ENCODE measurements at places on chromosomes 1 and 21.

DNA sequence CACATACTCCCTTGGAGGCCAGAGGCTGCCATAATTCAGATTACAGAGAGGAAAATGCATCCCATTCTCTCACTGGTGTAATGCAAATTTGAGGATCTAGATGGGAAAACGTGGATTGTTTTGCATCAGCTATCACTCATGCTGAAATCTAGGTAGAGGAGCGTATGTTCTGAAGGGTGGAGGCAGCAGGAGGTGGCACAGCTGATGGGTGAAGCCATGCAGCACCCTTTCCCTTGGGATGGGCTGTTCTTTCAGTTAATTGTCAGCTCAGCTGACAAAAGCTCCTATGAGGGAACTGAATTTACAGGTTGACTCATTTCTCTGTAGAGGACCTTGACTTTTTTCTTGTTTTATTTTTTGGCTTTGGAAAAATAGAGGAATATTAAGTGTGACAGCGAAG is 41.8 kb downstream of the CAMTA1 start:
- no peak for DNase-seq

DNA sequence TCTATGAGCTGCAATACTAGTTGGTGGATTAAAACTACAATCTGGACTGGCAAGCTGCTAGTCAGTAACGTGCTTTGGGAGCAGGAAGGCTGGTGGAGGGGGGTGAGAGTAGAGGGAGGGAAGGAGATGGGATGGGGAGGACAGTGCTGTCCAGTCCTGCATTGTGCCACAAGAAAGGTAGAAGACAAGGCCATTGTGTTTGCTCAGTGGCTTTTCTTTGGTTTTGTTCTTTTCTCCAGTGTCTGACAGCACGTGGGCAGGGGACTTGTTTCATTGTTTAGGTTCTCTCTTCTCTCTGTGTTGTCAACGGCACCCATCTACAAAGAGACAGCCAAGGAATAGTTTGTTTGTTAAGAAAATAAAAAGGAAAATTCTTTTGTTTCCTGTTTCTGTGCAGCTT is 362.8 kb upstream of the PLXNA2 start:
- no peak for DNase-seq

DNA sequence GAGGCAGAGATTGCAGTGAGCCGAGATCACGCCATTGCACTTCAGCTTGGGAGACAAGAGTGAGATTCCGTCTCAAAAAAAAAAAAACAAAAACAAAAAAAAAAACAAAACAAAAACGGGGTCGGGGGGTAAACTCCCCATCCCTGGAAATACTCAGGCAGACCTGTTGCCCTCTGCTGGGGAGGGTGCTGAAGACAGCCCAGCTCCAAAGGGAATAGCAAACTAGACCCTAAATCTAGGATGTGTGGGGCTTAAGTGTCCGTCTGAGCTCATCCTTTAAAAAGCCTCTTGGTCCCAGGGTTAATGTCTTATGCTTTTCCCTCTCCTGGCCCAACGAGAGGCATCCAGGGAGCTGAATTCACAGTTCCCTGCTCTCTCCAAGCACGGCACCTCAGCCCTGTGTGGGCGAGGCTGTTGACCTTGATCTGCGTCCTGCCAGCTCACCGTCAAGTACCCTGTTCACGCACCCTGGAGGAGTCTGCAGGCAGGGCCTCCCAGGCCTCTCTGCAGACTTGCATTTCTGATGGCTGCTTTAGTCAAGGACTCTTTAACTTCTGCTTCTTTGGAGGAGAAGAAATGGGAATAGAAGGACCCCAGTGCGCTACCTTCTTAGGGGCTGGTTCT is 22.3 kb downstream of the KCND3 start:
- no peak for DNase-seq

GRCh38 chr1:1268284-1268682 is 5.4 kb downstream of the UBE2J2 start:
- DNase-seq = no peak

- no peak for DNase-seq
Observed at GRCh38 chr1:85444381-85444780, 20.6 kb downstream of the DDAH1 start.

GRCh38 chr1:228751360-228752098 is 16.2 kb downstream of the RHOU start:
- DNase-seq = no peak

DNA sequence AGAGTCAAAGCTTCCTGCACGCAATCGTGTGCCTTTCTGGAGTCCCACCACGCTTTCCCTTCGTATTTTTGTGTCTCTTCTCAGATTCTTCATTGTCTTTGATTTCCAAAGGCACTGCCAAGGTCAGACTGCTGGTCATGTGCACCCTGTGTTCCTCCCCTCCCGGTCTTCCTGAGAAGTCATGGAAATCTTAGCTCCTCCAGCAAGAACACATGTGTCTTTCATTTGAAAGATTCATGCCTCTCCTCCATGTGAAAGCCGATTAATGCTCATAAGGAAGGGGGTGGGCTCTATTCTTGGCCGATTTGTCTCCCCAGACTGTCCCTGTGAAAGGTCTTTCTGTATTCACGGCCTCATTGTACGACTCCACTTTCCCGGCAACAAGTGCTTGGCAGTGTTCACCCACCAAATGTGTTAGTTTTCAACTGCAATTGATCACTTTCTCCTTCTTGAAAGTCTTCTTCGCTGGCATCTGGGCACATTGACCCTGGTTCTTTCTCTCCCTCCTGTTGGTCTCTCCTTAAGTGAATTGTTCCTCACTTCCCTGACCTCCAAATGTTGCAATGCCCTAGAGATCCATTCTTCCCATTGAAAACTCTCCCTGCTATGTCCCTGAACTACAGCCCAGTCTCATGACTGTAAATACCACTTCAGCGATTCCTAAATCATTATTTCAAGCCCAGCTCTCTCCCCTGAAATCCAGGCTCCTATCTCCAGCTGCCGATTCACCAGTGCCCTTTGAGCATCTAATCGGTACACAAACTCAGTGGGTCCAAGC is 25.4 kb downstream of the MX2 start:
- no peak for DNase-seq

GRCh38 chr1:7444363-7444762 is 326.7 kb upstream of the VAMP3 start:
- no peak for DNase-seq

DNA sequence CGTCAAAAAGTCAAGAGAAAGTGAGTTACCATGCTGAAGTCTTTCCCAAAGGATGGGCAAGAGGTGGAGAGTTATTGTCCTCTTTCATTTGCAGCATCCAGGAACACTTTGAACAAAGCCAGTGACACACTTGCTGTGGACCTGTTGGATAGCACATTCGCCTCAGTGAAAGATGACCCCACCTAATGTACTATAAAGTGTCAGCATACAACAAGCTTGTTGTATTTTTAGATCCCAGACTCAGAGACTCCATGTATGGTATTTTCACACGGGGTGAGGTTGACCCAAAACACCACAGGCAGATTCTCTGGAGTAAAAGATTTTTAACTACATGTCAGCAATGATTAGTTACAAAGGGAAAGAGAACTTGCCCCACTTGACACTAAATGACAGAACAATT is 273.8 kb downstream of the PTBP2 start:
- no peak for DNase-seq

GRCh38 chr1:93692983-93693591 is 11.4 kb upstream of the BCAR3 start:
- DNase-seq = peak; percentile 22

DNA sequence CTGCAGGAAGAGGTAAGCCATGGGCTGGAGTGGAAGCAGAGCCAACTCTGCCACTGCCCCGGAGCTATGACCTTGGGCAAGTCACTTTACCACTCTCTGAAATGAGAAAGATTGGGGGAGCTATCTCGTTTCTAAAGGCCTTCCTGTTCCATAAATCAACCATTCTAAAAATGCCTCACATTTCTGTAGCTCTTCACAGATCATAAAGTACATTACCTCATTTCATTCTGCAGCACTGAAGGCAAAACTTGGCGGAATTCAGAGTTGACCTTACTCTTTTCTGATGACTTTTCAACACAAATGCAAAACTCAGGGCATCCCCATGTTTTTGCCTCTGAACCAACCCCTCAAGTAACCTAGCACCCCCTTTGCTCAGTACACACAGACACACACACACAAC is 404.0 kb upstream of the NFIA start:
- DNase-seq = no peak

DNA sequence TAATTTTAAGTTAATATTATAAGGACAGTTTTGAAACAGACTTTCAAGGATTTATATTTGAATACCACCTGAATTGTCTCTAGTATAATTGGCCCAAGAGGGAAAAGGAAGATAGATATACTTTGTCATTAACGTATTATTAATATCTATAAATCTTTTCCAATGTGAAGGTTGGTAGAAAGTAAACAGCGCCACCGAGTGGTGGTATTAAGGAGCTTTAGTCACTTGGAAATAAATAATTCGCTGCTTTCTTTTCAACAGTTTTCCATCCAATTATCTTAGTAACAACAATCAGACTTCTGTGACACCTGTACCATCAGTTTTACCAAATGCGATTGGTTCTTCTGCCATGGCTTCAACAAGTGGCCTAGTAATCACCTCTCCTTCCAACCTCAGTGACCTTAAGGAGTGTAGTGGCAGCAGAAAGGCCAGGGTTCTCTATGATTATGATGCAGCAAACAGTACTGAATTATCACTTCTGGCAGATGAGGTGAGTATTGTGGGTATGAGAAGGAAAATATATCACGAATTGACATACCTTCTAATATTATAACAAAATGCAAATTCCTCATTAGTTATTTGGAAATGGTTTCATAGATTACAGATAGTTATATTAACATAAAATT is 37.7 kb downstream of the SH3GLB1 start:
- peak; percentile 62 for DNase-seq

DNA sequence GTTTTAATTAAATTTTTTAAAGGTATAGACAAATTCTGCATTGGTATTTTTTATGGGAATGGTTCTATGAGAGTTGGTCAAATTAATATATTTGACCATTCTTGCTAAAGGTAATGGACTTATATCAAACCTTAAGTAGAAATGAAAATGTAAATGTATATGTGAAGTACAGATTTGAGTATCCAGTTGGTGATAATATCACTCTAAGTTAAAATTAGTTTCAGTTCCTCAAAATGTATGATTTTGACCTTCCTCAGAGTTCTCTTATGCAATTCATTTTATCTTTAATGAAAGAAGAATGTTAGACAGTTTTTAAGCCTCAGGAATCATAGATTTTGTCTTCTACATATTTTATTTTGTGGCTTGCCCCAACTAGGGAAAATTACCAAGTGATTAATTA is 1291.5 kb upstream of the B3GALT2 start:
- no peak for DNase-seq

DNA sequence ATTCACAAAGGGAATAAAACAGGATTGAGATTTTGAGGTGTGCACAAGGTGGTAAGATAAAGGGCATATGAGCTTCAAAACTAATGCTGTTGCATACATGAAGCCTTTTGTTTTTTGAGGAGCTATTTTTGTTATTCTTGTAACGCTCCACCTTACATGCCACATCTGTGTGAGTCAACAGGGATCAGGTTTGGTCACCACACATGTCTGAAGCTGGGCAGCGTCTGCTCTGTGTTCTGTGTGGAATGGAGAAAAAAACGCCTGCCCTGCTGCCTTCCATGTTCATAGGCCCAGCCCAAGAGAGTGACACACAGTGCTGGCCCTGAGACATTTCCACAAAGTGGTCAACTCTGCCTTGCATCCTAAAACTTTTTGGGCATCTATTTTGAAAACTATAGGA is 67.7 kb downstream of the MPZL1 start:
- DNase-seq = no peak

DNA sequence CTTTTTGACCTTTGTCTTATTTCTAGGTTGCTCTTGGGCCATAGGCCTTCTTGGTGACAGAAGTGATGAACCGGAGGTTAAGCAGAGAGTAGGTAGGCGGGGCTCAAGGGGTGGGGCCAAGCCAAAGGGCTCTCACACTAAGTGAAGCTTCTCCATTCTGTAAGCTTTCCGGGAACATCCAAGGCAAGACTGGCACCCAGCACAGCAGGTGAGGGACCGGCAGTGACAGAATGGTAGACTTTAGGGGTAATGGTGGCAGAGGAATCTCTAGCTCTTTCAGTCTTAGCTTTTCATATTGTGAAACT is at the start of gene TNFAIP8L2:
Gene TNFAIP8L2 (plus strand): TSS at position 135 of the 305 bp plus-strand sequence. CDS start 2,049 bp downstream, outside the sequence.
- DNase-seq = peak; percentile 73

- no peak for DNase-seq
Observed at GRCh38 chr1:94754095-94754494, 66.1 kb upstream of the SLC44A3 start.

- DNase-seq = no peak
Observed at GRCh38 chr1:14948112-14948652, 205.4 kb upstream of the TMEM51 start.

DNA sequence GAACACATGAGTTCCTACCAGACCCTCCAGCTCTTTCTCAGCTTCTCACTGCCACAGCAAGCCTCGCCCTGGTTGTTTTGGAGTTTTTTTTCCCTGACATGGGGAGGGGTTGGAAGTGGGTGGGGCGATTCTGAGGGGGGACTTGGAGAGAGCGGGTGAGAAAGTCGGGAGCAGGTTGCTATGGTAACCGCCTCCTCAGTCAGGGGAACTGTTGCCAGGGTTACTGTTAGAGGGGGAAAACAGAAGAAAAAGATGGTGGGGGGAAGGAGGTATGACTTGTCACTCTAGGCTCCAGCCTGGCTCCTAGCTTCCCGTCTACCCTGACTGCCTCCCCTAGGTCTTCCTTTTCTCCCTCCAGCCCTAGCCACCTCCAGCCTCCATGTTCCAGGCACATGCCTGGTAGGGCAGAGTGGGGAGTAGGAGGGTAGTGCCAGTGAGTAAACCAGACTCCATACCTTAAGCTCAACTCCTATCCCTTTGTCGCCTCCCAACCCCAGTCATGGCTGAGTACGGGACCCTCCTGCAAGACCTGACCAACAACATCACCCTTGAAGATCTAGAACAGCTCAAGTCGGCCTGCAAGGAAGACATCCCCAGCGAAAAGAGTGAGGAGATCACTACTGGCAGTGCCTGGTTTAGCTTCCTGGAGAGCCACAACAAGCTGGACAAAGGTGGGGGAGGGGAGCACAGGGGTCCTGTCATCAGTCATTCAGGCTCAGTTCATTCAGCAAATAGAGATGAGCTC is 6.0 kb downstream of the PEA15 start:
- no peak for DNase-seq

DNA sequence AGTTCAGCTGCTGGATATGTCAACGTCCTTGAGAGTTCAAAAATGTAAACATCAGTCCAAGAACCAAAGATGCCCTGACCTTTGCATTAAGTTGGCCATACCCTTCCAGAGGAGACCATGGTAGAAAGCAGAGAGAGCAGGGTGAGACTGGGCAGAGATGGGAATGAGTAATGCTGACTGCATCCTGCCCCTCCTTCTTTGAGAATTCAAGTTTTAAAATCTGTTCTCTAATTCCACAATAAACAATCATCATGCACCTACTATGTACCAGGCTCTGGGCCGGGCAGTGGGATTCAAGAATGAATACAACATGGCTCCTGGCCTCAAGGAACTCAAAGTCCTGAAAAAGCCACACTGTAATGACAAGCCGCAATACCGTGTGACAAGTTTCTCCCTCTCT is 3.9 kb upstream of the HAO2 start:
- no peak for DNase-seq

GRCh38 chr1:16226490-16227179 is 10.3 kb downstream of the CPLANE2 start:
- no peak for DNase-seq

GRCh38 chr1:19164274-19165015 is 45.6 kb downstream of the UBR4 start:
- no peak for DNase-seq

- no peak for DNase-seq
Observed at GRCh38 chr1:66585002-66585401, 51.0 kb downstream of the SGIP1 start.
